ENCODE measurements at places on chromosomes 7 and 10.

DNA sequence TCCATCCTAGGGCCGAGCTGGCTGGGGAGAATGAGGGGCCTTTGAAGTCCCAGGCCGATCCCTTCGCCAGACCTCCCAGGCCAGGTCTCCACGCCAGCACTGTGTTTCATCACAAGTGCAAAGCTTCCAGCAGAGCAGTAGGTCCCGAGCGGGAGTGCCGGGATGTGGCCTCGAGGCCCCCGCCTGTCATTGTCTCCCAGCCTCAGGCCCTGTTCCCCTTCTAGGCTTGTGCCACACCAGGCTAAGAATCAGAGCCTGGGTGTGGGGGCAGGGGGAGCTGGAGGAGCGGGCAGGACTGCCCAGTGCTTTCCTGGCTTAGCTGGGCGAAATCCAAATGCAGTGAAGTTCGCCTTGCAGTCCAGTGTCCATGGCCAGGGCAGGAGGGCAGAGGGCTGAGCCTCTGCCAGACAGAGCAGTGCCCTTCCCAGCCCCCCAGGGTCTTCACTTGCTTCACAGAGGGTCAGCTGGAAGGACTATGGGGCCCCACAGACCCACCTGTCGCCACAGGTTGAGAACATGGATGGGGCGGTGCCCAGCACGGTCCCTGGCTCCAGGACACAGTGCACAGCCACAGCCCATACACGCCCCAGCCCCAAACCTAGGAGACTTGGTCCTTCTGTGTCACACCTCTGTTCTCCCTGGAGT lies 20.2 kb upstream of the PFKFB3 start:
- no peak for DNase-seq

DNA sequence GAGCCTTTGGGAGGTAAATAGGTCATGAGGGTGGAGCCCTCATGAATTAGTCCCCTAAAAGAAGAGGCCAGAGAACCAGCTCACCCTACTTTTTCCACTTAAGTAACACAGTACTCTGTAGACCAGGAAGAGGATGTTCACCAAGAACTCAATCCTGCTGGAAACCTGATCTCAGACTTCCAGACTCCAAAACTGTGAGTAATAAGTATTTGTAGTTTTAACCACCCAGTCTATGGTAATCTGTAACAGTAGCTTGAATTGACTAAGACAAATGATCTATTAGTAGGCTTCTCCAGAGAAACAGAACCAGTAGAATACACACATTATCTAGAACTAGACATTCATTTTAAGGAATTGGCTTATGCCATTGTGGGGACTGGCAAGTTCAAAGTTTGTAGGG lies 51.5 kb downstream of the ANKMY2 start:
- no peak for DNase-seq

DNA sequence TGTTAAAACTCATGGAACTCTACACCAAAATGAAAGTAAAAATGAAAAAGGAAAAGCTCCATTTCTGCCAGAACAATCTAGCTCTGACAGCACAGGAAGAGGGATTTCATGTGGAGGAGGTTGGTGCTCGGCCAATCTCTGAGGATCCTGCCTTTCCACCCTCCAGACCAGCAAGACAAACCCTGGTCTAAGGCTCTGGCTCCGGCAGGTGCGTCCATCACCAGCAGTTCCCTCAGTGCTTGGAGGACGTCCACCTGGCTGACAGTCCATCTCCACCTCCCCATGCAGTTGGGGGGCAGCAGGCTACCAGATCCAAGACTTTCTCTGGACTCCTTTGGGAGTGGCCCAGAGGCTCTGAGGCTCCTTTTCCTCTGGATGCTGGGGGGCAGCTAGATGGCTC lies 25.0 kb upstream of the LOXL4 start:
- DNase-seq = no peak

DNA sequence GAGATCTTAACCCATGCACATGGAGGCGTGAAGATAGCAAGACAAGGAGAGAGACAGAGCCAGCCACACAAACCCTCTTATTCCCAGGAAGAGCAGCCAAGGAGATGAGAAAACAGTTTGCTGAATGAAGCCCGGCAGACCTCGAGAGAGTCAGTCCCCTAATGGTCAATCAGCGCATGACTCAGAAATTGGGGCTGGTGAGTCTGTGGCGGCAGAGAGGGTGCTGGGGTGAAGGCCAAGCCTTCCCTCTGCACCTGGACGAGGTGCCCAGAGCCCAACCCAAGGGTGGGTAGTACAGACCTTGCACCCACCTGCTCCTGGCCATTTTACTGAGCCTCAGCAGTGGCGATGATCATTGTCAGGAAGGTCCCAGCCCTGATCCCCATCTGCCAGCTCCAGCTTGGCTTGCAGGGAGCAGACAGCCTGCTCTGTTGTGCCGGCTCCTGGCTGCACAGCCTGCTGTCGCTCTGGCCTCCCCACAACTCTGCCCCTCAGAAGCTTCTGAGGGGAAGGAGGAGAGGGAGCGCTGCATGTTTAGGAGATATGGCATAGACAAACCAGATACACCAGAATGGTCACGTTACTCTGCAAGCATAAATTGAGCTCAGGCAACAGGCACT lies 256.6 kb downstream of the RPS24 start:
- no peak for DNase-seq

GRCh38 chr10:61410353-61411070 lies 42.7 kb downstream of the TMEM26 start:
- DNase-seq = no peak

GRCh38 chr7:139681463-139681755 lies 96.4 kb downstream of the HIPK2 start:
- no peak for DNase-seq

DNA sequence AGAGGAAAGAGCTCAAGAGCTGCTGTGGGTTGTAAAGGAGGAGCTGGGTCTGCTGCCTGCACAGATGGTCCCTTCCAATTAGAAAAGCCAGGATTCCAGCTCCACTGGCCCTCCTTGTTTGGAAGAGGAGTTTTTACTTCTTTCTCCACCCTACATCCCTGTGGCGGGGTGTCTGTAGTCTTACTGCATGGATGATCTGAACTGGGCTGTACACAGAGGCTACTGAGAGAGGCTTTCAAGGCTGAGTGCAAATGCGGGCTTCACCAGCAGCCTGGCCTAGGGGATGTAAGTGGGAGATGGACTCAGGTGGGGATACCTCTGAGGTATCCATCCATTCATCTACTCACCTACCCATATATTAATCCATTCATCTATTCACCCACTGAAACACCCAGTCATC lies 7.1 kb upstream of the CXCL12 start:
- no peak for DNase-seq

- no peak for DNase-seq
Observed at GRCh38 chr10:59362959-59363381, 621 bp upstream of the FAM13C start.

GRCh38 chr7:88002617-88003016 lies 68.6 kb downstream of the ADAM22 start:
- DNase-seq = no peak

DNA sequence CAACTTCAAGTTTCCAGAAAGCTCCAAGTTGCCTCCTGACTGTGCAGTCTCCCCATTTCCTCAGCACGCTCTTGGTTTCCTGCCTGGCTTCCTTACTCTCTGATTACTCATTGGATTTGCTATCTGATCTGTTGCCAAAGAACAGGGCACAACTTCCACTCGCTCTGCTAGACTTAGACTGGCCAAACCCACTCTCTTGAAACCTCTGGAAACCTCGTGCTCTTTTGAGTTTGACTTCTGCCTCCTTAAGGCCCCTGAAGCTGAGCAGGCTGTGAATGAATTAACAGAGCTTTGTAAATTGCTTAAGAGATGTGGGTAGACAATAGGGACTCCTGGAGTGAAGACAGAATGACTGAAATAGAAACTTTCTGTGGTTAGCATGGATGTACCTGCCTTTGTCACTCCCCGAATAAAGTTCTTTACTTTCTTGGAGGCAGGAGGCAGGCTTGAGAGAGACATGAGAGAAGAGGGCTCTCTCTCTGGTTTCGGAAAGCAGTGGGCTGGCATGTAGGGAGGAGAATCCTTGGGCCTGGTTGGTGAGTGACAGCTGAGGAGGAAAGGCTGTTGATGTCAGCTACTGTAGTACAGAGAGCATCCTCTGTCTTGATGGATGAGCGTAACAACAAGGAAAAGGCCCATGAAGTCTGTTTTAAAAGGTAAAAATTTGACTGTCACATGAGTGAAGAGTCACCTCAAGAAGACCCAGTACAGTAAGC lies 70.8 kb downstream of the CHN2 start:
- no peak for DNase-seq
